ENCODE measurements at places on chromosomes 6 and 20.
A peak's percentile ranks its signal among the peaks of the same experiment; 100 is the strongest.

- DNase-seq: no peak
Measured at GRCh38 chr20:45345104-45345936, 2.9 kb downstream of the SDC4 start.

- no peak for DNase-seq
Measured at GRCh38 chr6:111274593-111275217, 187.4 kb downstream of the SLC16A10 start.

DNA sequence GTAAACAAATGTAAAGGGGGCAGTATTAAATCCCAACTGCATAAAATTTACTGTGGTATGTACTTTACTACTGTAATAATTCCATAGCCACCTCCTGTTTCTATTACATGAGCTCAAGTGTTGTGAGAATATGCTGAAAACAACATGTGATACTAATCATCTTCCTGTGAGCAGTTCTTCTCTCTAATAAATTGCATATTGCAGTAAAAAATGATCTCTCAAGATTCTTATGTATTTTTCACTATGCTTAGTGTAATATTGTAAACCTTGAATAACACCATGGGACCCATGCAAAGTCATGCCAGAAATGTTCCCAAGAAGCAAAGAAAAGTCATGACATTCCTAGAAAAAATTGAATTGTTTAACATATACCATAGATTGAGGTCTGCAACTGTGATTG is 133.0 kb upstream of the ATXN1 start:
- no peak for DNase-seq

- no peak for DNase-seq
Measured at GRCh38 chr6:137044366-137045221, at the start of gene IL20RA. Gene IL20RA, minus strand, starts transcription at chr6:137044965. Its CDS starts 237 bp downstream, at chr6:137044728.

DNA sequence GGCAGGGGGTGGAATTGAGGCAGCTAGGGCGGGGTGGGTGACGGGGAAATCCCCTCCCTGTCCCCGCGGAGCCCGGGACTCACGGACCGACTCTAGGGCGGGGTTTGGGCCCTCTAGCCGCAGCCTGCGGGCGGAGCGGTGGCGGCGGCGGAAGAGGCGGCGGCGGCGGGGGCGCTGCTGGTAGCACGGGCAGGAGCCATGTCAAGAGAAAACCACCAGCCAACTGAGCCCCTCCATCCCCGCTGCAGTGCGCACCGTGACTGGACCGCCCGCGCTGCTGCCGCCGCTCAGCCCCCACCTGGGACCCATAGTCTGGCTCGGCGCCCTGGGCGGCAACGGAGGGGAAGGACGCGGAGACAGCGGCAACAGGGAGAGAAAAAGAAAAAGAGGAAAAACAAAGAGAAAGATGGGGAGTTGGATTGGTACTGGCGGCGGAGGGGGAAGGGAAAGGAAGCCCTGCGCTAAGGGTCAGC is 1.2 kb upstream of the C6orf62 start:
- peak; percentile 71 for DNase-seq

DNA sequence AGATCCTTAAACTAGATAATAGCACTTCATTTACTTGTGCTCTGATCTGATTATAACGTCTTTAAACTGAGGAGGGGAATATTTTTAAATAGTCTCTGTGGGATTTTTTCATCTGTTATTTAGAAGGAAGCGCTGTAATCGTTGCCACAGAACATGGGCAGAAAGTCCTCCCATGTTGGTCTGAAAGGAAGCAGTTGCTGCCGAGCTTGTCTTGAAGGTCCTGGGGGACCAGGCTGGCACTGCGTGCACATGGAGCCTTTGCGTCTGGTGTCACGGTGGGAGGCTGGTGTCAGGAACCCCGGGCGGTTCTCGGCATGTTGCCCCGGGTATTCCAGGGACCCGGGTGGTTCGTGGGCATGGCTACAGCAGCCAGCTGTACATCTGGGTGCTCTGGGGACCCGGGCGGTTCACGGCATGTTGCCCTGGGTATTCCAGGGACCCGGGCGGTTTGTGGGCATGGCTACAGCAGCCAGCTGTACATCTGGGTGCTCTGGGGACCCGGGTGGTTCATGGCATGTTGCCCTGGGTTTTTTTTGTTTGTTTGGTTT is 11.5 kb downstream of the TPD52L2 start:
- no peak for DNase-seq

- DNase-seq: no peak
Measured at GRCh38 chr20:32798046-32798981, 21.4 kb upstream of the MAPRE1 start.

DNA sequence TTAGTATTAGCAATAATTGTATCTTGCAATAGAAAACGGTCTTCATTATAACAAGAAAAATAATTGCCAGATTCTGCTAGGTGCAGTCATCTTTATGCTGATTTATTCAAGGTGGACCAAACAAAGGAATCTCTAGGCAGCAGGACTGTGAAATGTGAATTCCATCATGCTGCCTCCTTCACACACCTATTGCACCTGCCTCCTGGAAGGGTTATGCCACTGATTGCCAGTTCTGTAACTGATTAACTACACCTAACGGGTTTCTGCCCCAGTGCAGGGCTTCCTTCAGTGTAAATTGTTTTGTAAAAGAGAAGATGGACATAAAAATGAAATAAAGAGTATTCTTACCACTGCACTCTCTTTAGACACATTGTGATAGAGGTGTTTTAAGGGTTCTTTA is 96.1 kb downstream of the FOXO3 start:
- no peak for DNase-seq

GRCh38 chr20:24376311-24377099 is 92.9 kb upstream of the SYNDIG1 start:
- no peak for DNase-seq

DNA sequence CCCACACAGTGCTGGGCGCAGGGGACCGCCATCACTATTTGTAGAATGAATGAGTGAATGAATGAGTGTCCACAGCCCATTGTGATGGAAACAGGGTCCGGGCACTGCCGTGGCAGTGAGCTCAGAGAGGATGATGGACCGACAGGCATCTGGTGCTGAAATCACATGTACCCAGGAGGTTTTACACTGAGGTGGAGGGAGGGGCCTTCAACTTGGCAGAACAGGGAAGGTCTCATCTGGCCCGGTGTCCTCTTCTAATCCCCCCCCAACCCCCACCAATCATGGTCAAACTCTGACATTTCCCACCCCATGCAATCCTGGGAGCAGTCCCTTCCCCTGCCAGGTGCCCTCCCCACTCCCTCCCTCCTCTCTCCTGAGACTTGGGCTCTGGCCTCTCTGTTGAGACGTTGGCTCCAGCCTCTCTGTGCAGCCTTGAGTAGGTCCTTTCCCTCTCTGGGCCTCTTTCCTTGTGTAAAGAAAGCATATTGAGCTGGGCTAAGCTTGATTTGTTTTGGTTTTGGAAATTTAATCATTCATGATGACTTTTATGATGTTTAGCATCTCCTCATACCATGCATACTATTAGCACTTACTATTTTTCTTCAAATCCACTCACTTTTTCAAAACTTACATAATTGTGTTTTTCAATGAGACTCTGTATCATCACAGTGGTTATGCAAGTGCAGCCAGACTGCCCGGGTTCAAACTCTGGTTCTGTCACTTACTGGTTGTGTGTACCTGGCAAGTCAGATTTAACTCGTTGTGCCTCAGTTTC is 10.8 kb downstream of the KIAA1755 start:
- no peak for DNase-seq

DNA sequence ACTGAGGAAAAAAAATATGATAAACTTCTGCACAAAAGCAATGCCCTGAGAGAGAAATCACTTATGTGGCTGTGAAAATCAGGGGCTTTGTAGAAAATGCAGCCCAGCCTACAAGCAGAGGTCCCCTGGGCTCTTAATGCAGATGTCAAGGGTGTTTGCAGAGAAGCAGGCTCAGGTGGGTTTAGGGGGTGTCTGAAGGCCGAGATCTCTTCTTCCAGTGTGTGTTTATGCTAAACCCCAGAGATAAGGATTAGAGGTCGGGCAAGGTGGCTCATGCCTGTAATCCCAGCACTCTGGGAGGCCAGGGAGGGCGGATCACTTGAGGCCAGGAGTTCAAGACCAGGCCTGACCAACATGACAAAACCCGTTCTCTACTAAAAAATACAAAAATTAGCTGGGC is 78.5 kb downstream of the TMEM242 start:
- no peak for DNase-seq

- no peak for DNase-seq
Measured at GRCh38 chr20:61896058-61896961, 169.4 kb downstream of the TAF4 start.

DNA sequence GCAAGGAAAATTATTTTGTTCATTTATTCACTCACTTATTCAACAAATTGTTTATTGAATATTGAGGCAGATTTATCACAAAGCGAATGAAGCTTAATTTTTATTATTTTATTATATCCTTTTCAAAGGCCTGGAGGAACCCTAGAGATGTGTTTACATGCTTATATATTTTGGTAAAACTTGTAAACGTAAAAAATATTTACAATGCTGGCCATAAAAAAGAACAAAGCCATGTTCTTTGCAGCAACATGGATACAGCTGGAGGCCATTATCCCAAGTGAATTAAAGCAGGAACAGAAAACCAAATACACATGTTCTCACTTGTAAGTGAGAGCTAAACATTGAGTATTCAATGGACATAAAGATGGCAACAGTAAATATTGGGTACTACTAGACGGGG is 58.8 kb downstream of the ELOVL4 start:
- no peak for DNase-seq

GRCh38 chr6:49339096-49339495 is 124.0 kb downstream of the MMUT start:
- no peak for DNase-seq

GRCh38 chr20:8367689-8368088 is 235.6 kb downstream of the PLCB1 start:
- DNase-seq: no peak

DNA sequence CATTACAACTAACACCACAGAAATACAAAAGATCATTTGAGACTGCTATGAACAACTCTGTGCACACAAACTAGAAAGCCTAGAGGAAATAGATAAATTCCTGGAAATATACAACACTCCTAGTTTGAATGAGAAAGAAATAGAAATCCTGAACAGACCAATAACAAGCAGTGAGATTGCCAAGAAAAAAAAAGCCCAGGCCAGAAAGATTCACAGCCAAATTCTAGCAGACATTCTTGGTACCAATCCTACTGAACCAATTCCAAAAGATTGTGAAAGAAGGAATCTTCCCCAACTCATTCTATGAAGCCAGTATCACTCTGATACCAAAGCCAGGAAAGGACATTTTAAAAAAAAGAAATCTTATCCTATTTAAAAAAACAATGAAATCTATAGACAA is 7.0 kb upstream of the CDK19 start:
- DNase-seq: no peak

- DNase-seq: no peak
Measured at GRCh38 chr6:50591135-50591534, 122.2 kb upstream of the TFAP2D start.

GRCh38 chr6:156854466-156855161 is 77.4 kb downstream of the ARID1B start:
- no peak for DNase-seq

- no peak for DNase-seq
Measured at GRCh38 chr20:17491041-17491440, 40.1 kb downstream of the BFSP1 start.

DNA sequence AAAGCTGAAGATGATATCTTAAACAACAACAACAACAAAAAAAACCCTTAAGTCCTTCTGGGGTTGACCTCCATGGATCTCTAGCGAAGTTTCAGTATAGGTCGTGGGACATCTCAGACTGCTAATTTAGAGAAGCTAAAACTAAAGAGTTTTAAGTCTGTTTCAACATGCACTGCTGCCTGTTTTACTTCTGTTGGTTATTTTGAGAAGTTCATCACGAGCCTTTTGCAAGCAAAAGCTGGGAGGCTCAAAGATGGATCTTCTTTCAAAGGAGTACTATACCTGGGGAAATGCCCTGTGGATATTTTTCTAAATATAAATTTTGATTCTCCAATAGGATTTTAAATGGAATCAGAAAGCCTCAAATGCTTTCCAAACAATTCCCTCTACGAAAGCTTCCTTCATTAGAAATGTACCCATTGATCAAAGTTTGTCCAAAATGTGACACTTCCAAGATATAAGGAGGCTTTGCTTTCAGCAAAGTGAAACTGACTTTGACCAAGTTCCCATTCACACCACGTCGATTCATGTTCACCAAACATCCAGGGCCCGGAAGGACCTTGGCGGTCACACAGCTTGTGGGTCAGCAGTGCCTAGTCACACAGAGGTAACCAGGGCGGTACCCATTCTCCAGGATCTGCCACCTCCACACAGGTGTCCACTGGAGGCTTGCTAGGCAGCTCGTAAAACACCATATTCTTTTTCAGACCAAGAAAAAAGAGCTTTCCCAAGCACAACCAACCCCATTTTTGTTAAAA is 94.7 kb upstream of the QKI start:
- no peak for DNase-seq

GRCh38 chr6:82017288-82017687 is 230.3 kb downstream of the IBTK start:
- DNase-seq: no peak

GRCh38 chr20:58399926-58400325 is 10.9 kb downstream of the VAPB start:
- DNase-seq: no peak

DNA sequence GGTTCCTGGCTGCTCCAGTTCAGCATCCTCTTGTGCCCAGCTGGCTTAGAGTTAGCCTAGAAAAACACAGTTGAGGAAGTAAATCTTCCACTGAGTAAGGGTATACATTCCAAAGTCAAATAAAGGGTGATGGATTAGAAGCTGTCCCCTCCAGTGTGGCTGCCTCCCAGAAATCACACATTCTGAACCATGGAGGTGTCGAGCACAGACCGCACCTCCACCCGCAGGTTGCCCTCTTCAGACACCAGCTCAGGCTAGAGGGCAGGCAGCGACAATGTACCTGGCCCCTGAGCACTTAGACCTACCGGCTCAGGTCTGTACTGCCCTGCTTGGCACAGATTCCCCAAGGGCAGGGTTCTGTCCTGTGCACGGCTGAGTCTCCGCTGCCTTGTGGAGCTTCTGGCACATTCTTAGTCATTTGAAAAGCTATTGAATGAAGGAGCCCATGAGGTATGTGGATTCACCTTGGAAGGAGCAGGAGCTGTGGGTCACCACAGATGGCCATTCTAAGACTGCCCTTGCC is 118.1 kb downstream of the FAM120B start:
- DNase-seq: no peak

GRCh38 chr6:43575105-43575771 is 600 bp downstream of the XPO5 start:
- peak; percentile 11 for DNase-seq

DNA sequence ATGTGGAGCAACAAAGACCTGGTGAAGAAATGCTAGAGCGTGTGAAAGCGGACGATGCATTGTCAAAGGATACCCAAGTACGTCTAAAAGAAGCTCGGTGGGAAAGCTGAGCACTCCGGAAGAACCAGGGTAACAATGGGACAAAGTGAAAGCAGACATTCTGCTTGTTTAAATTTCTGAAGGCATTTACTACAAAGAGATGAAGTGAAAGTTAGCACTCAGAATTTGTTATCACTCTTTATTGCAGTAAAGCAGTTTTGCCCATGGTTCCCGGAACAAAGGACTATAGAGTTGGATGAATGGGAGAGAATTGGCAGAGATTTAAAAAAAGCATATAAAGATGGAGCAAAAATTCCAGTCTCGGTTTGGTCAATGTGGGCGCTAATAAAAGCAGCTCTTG is 12.8 kb upstream of the IRAK1BP1 start:
- DNase-seq: no peak

Data from activated CD8-positive, alpha-beta memory T cell treated with anti-CD3 and anti-CD28 coated beads for 4 hours (primary cell).